A549 treated with AZD2906 at 1 μM for 4 hours (cell line): ENCODE measurements at places on chromosomes 3 and 15. TPM values are rescaled to one million over a fixed set of nuclear protein-coding genes. Genes with fewer than 3 reads are reported as not detected.

Gene CA12
- total RNA-seq = 176 to 188 TPM (median 186 TPM) in 5 replicates

Gene RYR3
- total RNA-seq = 0.02 to 0.07 TPM (median 0.02 TPM) in 5 replicates

Gene CDHR4
- total RNA-seq = 0.12 to 0.42 TPM (median 0.28 TPM) in 5 replicates

Gene ACKR4
- total RNA-seq = 0.03 TPM in 1 of 5 replicates, not detected in the others

Gene TRPM7
- 19.2 to 23.6 TPM (median 21.7 TPM) in 5 replicates for total RNA-seq

Gene EPHA6
- 0.06 to 0.24 TPM (median 0.09 TPM) in 5 replicates for total RNA-seq

Gene SEMA4B
- total RNA-seq = 55.1 to 79.4 TPM (median 73.6 TPM) in 5 replicates

Gene MESP2
- 0.09 to 0.83 TPM (median 0.40 TPM) in 5 replicates for total RNA-seq

Gene LDHAL6B
- not detected in 5 replicates for total RNA-seq

Gene SERINC4
- total RNA-seq = 0.05 to 0.10 TPM (median 0.09 TPM) in 4 of 5 replicates, not detected in the other

Gene ZNF770
- 13.0 to 16.6 TPM (median 14.7 TPM) in 5 replicates for total RNA-seq

Gene PRSS50
- not detected in 5 replicates for total RNA-seq

Gene ADGRG7
- total RNA-seq = not detected in 5 replicates

Gene LRTM1
- not detected in 5 replicates for total RNA-seq

Gene MELTF
- 48.0 to 60.8 TPM (median 53.4 TPM) in 5 replicates for total RNA-seq

Gene C2CD4A
- total RNA-seq = 0.11 to 0.21 TPM (median 0.14 TPM) in 5 replicates

Gene KIF15
- 7.4 to 12.6 TPM (median 7.8 TPM) in 5 replicates for total RNA-seq

Gene CDCP1
- total RNA-seq = 6.5 to 8.4 TPM (median 6.6 TPM) in 5 replicates

Gene ARHGEF26
- total RNA-seq = 10.0 to 11.9 TPM (median 10.7 TPM) in 5 replicates

Gene UNC13C
- 0.01 TPM in 1 of 5 replicates, not detected in the others for total RNA-seq

Gene CD96
- not detected in 5 replicates for total RNA-seq

Gene PP2D1
- total RNA-seq = not detected in 5 replicates

Gene TMEM62
- 7.9 to 9.7 TPM (median 8.6 TPM) in 5 replicates for total RNA-seq

Gene ADAMTS7
- 5.8 to 9.9 TPM (median 8.8 TPM) in 5 replicates for total RNA-seq

Gene SLC12A1
- total RNA-seq = not detected in 5 replicates

Gene PGBD4
- total RNA-seq = 1.1 to 1.8 TPM (median 1.5 TPM) in 5 replicates

Gene HRG
- total RNA-seq = not detected in 5 replicates

Gene IL1RAP
- total RNA-seq = 4.0 to 6.0 TPM (median 4.7 TPM) in 5 replicates

Gene PRC1
- total RNA-seq = 173 to 247 TPM (median 202 TPM) in 5 replicates

Gene LYZL4
- total RNA-seq = not detected in 5 replicates

Gene SGO1
- total RNA-seq = 11.8 to 17.6 TPM (median 13.7 TPM) in 5 replicates

Gene FHIT
- total RNA-seq = 0.61 to 1.3 TPM (median 0.75 TPM) in 5 replicates

Gene CHSY1
- 21.5 to 32.1 TPM (median 24.3 TPM) in 5 replicates for total RNA-seq

Gene CCDC54
- not detected in 5 replicates for total RNA-seq

Gene CFAP100
- not detected in 5 replicates for total RNA-seq

Gene PATL2
- total RNA-seq = 0.03 to 0.14 TPM (median 0.08 TPM) in 4 of 5 replicates, not detected in the other

Gene MUC13
- total RNA-seq = 6.7 to 7.6 TPM (median 7.0 TPM) in 5 replicates

Gene TMEM44
- 8.1 to 11.3 TPM (median 10.6 TPM) in 5 replicates for total RNA-seq

Gene CMTM7
- total RNA-seq = 26.4 to 36.8 TPM (median 33.9 TPM) in 5 replicates

Gene ZPLD1
- 0.02 to 0.06 TPM (median 0.03 TPM) in 4 of 5 replicates, not detected in the other for total RNA-seq

Gene PCNP
- total RNA-seq = 89.7 to 111 TPM (median 100 TPM) in 5 replicates

Gene FOXB1
- total RNA-seq = not detected in 5 replicates
